ENCODE measurements at places on chromosomes 3 and 15.

DNA sequence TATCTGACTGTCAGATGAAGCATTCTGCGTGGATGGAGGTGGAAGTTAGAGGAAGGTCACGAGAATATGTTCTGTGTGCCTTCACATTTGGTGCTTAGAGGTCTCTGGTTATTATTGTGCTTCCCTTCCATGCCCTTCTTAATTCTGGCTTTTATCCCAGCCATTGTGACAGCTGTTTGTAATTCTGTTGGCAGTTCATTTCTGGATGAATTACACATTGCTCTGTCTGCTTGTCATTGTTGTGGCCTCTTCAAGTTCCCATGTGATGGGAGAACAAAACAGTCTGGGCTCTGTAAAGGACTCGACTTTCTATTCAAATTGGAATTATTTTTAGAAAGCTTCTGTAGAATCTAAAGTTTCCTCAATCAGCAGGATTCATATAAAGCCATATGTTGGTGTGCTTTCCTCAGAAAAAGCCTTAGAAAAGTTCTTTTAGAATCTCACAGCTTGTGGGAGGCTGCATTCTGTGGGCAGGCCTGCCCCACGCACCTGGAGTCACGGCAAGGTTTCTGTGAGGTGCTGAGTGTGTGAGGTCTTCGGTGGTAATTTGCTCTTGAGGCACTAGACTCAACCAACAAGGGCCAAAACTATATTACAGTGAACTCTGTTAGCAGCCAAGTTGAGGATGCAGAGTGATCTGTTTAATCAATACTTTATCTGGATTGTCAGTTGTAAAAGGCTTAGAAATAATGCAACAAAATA is 397.4 kb upstream of the AZI2 start:
- DNase-seq: no peak

- DNase-seq: no peak
These were observed 18.9 kb upstream of the ACAP2 start for GRCh38 chr3:195461594-195462307.

- no peak for DNase-seq
These were observed 76.1 kb upstream of the TPM1 start for GRCh38 chr15:62966294-62967078.

DNA sequence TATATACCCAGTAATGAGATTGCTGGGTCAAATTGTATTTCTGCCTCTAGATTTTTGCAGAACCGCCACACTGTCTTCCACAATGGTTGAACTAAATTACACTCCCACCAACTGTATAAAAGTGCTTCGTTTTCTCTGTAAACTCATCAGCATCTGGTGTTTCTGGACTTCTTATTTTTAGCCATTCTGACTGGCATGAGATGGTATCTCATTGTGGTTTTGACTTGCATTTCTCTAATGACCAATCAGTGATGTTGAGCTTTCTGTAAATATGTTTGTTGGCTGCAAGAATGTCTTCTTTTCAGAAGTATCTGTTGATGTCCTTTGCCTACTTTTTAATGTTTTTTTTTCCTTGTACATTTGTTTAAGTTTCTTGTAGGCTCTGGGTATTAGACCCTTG is 182.9 kb upstream of the TRIM42 start:
- DNase-seq: no peak

GRCh38 chr3:54772746-54773145 is 155.1 kb downstream of the LRTM1 start:
- no peak for DNase-seq

DNA sequence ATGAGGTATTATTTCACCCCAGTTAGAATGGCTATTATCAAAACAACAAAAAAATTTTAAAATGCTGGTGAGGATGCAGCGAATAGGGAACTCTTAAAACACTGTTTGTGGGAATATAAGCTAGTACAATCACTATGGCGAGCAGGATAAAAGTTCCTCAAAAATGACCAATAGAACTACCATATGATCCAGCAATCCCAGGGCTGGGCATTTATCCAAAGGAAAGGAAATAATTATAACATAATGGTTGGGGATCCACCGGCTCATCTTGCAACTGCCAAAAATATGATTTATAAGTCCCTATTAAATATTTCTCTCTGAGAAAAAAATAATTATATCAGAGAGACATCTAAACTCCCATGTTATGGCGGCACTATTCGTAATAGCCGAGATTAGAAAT is 127.6 kb upstream of the MME start:
- no peak for DNase-seq
